ENCODE measurements at places on chromosomes 12 and 14.

DNA sequence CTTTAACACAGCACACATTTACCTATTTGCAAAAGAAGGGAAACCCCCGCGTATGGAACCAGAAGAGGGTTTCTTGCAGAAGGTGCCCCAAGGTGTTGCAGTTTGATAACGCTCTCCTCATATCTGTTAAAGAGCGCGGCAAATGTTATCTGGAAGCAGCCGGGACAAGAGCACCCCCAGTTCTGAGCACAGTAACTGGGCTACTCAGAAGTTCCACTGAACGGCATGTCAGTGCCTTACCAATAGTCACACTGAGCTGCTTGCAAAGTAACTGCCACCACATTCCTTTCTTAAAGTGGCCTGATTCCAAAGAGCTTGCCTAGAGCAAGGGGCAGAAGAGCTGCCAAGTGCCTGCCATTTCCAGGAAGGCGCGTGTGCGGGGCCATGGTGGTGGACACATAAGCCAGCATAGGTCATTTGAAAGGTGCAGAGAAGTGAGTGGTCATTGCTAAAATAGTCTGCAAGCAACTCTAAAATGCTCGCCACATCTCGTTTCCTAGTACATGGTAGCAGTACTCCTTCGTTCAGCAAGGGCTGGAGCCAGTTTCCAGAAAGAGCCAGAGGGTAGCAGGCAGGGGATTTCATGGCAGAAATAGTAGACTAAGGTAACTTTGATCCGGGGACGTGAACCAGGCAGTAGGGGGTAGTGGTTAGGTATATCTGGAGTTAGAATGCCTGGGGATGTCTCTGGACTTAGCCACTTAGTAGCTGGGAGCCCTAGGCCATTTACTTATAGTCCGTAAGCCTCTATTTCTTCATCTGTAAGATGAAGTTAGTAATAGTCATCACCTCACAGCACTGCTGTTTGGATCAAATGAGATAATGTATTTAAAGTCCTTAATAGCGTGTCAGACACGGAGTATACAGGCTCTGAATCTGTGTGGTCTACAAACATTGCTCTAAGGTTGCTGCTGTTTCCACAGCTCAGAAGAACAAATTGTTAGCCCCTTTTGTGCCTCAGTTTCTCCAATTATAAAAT is 37.6 kb downstream of the SPTB start:
- peaks cover 21% of the 10 kb centered on the region for H3K27me3 ChIP-seq
- no peak overlapping the region for H3K27ac ChIP-seq
- H3K36me3 ChIP-seq: no peaks in the 10 kb centered on the region
- peaks cover 38% of the 10 kb centered on the region for H3K4me1 ChIP-seq

DNA sequence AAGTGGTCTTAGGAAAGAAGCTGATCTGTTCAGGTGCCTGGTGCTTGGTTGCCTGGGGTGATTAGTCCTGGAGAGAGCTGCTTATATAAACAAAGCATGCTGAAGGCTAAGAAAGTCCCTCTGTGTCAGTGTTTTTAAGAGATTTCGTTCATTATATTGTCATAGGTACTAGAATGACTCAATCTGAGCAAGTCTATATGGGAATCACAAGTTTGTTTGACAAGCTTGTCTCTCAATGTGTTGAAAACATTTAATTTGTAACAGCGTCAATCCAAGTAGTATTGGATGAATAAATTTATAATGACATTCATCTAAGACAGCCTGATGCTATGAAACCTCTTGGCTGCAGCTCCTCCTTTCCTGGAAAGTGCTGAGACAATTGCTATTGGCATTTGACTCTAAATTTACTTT is 256.3 kb downstream of the TMTC2 start:
- H3K4me1 ChIP-seq: no peaks in the 10 kb centered on the region
- no peaks in the 10 kb centered on the region for H3K36me3 ChIP-seq
- H3K27me3 ChIP-seq: no peaks in the 10 kb centered on the region

DNA sequence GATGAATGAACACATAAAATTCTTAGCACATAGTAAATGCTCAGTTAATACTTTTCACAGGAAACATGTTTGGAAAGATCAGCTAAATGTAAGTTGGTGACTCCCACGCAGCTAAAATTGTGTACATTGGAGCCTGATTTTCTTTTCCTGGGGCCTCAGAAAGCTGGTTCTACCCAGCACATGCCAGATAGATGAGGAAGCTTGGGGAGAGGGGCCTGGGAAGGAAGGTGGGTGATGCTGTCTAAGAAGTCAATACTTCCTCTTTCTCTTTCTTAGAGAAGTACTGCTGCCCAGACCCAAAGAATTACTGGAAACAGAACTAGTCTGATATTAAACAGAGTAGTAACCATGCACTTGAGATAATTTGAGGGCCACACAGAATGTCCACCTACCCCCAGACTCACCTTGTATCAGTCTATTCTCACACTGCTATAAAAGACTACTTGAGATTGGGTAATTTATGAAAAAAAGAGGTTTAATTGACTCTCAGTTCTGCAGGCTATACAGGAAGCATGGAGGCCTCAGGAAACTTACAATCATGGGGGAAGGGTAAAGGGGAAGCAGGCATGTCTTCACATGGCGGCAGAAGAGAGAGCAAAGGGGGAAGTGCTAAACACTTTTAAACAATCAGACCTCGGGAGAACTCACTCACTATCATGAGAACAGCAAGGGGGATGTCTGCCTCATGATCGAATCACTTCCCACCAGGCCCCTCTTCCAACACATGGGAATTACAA is 123.3 kb upstream of the MED13L start:
- H3K36me3 ChIP-seq: peaks cover 52% of the 10 kb centered on the region
- H3K4me1 ChIP-seq: peaks cover 31% of the 10 kb centered on the region
- no peak for DNase-seq
- no peak overlapping the region for H3K4me3 ChIP-seq
- no peaks in the 10 kb centered on the region for H3K27me3 ChIP-seq

DNA sequence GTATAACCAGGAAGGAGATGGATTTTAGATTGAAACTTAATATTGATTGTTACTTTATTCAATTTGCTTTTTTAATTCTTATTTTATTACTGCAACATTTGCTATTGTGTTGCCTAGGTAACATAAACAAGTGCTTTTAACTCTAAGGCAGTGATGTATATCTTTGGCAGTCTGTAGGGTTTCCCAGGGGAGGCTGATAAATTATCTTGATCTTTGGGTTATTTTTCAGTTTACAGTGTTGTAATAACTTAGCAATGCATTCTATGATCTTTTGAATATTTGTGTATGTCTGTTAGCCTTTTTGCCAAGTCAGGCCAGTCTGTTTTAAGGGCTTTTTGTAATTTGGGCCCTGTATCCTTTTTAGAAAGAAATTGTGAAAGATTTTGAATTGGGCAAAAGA is 7.8 kb upstream of the DTD2 start:
- no peak overlapping the region for H3K4me3 ChIP-seq
- H3K4me1 ChIP-seq: no peaks in the 10 kb centered on the region
- peak; percentile 22 for DNase-seq
- no peaks in the 10 kb centered on the region for H3K27me3 ChIP-seq

DNA sequence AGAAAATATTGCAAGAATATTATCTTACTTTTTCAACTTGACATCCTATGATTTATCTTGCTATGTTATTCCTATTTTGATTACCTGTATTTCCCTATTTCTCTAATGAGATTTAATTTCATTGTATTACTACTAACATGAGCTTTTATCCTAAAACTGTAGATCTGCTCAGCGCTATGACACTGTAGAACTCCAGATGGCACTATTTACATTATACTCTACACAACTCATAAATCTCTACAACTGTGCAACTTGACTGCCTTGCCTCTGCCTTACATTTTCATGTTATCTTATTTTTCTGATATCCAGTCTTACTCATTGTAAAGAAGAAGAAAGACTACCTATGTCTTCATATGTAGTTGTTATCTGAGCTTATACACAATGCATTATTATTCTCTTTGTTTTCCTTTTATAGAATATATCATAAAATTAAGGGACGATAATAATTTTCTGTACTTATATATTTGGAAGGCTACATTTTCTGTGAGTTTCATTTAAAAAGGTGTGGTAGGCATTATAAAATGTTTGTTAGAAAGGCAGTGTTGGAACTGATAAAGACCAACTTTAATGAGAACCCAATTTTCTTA is 24.1 kb downstream of the NUP37 start:
- peaks cover 17% of the 10 kb centered on the region for H3K36me3 ChIP-seq
- H3K27ac ChIP-seq: no peak overlapping the region
- H3K4me3 ChIP-seq: no peak overlapping the region
- peak; percentile 37 for DNase-seq

DNA sequence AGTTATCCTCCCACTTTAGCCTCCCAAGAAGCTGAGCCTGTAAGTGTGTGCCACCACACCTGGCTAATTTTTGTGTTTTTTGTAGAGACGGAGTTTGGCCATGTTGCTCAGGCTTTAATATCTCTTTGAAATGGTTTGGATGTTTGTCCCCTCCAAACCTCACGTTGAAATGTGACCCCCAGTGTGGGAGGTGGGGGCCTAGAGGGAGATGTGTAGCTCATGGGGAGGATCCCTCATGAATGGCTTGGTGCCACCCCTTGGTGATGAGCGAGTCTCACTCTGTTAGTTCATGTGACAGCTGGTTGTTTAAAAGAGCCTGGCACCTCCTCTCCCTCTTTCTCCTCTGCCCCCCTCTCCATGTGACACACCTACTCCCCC is 23.6 kb upstream of the TTC7B start:
- no peak overlapping the region for H3K4me3 ChIP-seq
- H3K27me3 ChIP-seq: peaks cover 5% of the 10 kb centered on the region
- H3K36me3 ChIP-seq: no peaks in the 10 kb centered on the region
- 0 out of 2 replicates have a peak overlapping the region, but pooled peaks have one; percentile 76 for H3K27ac ChIP-seq
- DNase-seq: no peak

- no peak overlapping the region for H3K27ac ChIP-seq
- H3K4me1 ChIP-seq: no peaks in the 10 kb centered on the region
- no peaks in the 10 kb centered on the region for H3K36me3 ChIP-seq
- no peak for DNase-seq
These were observed 110.9 kb downstream of the PAH start for GRCh38 chr12:102806110-102806509.

DNA sequence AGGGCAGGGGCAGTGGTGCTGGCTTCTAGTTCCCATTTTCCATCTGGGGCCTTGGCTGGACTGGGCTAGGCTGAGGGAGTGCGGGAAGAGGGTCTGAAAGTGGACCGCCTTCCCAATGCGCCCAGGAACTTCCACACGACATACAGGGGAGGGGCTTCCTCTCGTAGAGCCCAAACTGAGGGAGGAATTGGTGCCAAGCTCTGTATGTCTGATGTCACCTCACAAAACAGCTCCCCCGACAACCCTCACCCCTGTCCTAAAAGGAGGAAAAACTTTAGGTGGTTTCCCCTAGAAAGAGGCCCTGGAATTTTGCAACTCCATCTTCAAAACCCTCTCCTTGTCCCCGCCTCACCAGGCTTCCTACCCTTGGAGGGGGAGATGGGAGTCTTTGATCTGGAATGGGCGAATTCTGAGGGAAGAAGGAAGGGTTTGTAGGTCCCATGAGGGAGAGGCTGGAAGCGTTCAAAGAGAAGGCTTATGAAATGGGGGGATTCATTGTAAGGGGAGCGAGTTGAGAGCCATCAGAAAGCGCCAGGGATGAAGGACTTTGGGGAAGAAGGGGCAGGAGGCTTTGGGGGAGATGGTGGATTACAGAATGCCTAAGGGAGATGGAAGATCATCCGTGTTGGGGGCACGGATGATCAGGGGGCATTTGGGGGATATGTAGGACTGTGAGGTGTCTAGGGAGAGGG is 844 bp downstream of the GLTP start:
- no peaks in the 10 kb centered on the region for H3K27me3 ChIP-seq
- peak overlapping the region; percentile 95 for H3K4me3 ChIP-seq
- peak overlapping the region; percentile 92 for H3K27ac ChIP-seq
- no peaks in the 10 kb centered on the region for H3K36me3 ChIP-seq
- no peak for DNase-seq

DNA sequence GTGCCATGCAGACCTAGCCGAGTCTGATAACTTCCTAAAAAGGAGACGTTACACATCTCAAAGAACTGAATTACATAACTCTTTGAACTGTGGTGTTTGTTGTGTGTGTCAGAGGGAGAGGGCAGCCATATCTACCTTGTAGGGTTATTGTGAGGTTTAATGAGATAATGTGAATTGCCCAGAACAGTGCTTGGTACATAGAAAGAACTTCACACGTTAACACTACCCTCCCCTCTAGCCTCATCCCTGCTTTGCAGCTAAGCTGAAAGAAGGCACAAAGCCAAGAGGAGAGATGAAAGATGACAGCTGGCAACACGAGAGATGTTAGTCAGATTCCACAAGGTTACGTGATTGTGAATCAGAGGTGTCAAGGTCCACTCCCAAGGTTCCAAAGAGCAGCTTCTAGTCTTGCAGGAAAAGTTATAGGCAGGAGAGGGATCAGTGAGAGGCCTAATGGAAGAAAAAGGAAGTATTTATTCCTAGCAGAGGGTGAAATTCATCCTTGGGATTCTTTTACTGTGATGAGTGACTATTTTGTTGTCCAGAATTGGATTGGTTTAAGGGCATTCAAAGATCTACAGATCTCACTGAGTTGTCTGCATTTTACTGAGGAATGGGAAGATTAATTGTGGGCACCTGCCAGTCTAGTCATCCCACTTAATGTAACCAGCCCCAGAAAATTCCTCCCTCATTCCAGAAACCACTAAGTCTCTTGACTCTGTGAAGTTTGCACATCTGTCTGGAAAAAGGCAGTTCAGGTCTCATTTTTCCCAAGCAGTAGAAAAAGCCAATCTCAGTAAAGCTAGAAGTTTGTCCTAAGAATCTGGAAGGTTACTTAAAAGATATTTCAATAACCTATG is 25.9 kb upstream of the WNK1 start:
- no peak overlapping the region for H3K27ac ChIP-seq
- H3K36me3 ChIP-seq: peaks cover 6% of the 10 kb centered on the region
- H3K4me1 ChIP-seq: peaks cover 22% of the 10 kb centered on the region
- peaks cover 14% of the 10 kb centered on the region for H3K27me3 ChIP-seq

GRCh38 chr12:29599381-29599780 is 101.9 kb upstream of the OVCH1 start:
- no peaks in the 10 kb centered on the region for H3K27me3 ChIP-seq
- no peak for DNase-seq
- H3K4me3 ChIP-seq: no peak overlapping the region
- no peaks in the 10 kb centered on the region for H3K4me1 ChIP-seq
- no peak overlapping the region for H3K27ac ChIP-seq
- peaks cover 5% of the 10 kb centered on the region for H3K36me3 ChIP-seq

DNA sequence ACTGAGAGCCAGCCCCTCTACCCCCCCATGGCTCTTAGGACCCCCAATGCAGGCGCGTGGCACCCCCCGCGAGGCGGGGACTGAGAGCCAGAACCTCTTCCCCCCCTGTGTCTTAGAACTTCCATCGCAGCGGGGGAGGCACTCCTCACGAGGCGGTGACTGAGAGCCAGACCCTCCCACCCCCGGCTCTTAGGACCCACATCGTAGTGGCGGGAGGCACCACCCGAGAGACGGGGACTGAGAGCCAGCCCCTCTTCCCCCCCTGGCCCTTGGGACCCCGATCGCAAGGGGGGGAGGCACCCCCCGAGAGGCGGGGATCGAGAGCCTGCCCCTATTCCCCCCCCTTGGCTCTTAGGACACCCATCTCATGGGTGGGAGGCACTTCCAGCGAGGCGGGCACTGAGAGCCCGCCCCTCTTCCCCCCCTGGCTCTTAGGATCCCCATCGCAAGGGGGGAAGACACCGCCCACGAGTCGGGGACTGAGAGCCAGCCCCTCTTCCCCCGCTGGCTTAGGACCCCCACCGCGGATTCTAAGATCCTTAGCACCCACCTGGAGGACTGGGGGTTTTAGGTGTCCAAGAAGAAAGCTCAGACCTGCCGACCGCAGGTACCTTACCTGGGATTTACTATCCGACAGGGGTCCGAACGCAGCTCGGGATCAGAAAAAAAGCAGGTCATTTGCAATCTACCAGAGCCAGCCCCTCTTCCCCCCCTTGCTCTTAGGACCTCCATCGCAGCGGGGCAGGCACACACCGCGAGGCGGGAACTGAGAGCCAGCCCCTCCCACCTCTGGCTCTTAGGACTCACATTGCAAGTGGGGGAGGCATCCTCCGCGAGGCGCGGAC is 44.9 kb downstream of the DDX11 start:
- H3K27me3 ChIP-seq: peaks cover 7% of the 10 kb centered on the region
- DNase-seq: no peak
- no peak overlapping the region for H3K27ac ChIP-seq
- H3K36me3 ChIP-seq: no peaks in the 10 kb centered on the region

Data from HFFc6 (cell line).